Fibroblast of skin of scalp (primary cell): ENCODE measurements at places on chromosomes 2 and 18.

GRCh38 chr18:75241705-75242104, 31.1 kb downstream of the TSHZ1 start:
- no peak for DNase-seq

GRCh38 chr2:25551316-25551715, 122.1 kb downstream of the DTNB start:
- no peak for DNase-seq

GRCh38 chr2:10300328-10300920, 2.3 kb upstream of the HPCAL1 start:
- DNase-seq, result no peak

DNA sequence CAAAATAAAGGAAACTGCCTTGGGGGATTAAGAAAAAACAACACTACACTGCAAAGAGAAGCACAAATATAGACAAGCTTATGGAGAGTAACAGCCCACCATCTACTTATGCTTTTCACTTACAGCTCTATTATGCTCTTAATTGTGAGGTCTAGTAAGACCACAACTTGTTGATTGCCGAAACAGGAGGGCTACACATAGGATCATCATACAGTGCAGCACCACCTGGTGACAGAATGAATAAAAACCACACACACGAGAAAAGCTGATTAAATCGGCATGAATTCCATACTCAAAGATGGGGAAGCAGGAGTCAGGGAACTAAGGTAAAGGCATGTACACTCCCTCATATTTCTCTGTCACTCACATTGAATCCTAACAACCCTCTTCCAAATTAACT, 259.2 kb downstream of the IKZF2 start:
- no peak for DNase-seq

DNA sequence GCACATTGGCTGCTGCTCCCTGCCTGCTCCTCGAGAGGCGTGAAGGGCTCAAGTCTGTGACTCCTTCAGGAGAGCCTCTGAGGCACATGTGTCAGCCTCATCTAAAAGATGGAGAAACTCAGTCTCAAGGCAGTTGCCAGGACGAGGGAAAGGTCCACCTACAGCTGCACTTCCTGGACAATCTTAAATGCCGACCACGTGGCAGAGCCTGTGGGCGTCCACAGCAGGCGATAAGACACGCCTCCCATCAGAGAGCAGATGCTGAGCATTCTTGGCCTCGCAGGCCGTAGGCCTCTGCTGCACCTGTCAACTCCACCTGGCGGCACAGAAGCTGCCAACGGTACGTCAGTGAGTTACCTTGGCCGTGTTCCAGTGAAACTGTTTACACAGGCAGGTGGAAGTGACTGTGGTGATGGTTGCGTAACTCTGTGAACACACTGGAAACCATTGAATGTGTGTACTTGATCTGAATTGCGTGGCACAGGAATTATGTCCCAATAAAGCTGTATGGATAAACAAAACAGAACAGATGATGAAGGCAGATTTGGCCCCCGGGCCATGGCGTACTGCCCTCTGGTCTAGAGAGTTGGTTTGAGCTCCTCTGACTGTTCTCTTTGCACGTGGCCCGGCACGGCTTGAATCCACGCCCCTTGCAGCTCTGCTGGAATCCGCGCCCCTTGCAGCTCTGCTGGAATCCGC, 114.5 kb downstream of the RNF144A start:
- DNase-seq, result no peak
